ENCODE measurements at places on chromosomes 16 and 17.

GRCh38 chr16:9534759-9535158 is 443.3 kb downstream of the HAPSTR1 start:
- no peak for DNase-seq

GRCh38 chr16:79009896-79010295 is 590.6 kb downstream of the MAF start:
- no peak for DNase-seq

DNA sequence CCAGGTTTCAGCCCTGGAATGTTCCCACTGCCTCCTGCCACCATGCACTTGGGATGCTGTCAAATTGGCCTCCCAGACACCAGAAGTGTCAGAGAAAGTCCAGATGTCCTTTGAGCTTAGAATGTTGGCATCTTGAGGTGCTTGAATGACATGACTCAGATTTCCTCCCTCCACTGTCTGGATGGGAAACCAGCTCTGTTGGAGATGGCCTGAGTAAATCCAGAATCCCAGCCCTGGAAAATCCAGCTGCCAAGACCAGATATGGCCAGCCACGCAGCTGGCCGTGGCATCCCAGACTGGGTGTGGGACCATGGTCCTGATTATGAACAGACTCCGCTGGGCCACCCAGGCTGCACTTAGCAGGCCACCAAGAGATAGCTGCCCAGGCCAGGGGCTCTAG is 57.0 kb upstream of the CLEC3A start:
- no peak for DNase-seq

DNA sequence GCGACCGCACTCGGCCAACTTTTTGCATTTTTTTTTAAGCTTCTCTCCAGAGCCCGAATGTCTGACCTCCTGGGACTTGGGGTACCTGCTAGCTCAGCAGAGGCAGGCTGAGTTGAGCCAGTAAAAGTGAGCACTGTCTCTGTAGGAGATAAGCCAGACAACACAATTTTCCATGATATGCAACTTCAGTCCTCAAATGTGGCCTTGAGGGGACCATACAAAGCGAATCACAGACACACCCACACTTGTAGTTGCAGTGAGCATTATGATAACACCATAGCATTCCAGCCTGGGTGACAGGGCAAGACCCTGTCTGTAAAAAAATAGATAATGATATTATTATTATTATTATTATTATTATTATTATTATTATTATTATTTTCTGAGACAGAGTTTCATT is 2.6 kb downstream of the DPEP2 start:
- DNase-seq: no peak

GRCh38 chr17:40377832-40378231 is 13.3 kb upstream of the GJD3 start:
- DNase-seq: no peak

DNA sequence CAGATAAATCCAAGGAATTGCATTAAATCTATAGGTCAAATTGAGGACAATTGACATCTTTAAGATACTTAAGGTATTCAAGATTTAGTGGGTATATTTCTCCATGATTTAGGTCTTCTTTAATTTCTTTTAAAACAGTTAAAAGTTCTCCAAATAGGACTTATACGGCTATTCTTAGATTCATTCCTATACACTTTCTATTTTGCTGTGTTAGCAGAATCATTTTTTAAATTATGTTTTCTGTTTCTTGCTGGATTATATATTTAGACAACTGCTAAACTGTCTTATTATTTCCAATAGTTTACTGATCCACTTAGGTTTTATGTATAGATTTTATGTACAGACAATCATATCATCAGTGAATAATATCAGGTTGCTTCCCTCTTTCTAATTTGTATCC is 226.1 kb upstream of the AXIN2 start:
- DNase-seq: no peak

DNA sequence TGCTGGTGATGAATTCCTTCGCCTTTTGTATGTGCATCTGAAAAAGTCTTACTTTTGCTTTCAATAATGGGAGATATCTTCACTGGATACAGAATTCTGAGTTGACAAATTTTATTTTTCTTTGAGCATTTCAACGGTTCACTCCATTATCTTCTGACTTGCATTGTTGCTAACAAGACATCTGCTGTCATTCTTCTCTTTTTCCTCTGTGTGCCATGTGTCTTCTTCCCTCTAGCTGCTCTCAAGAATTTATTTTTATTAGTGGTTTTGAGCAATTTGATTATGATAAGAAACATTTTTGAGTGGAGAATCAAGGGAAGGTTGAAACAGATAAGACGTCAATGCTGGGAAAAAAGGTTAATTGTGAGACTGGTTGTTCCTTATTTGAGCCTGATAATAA is 471.8 kb downstream of the CDH13 start:
- DNase-seq: no peak

DNA sequence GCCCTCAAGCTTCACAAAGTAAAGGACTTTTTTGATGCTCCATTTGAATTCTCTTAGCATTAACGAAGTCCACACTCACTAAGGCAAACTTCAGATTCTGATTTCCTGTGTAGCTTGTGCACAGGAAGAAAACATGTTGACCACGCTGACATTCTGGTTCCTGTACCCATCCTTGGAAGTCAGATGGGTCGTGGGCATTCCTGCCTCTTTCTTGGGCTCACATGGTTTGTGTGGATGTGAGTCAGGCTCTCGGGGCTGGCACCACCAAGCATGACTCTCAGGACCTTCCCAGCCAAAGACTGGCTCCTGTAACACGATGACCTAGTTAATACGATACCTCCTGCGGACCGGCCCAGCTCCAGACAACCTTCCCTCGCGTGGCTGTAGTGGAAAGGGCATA is 32.8 kb downstream of the ARSG start:
- no peak for DNase-seq

DNA sequence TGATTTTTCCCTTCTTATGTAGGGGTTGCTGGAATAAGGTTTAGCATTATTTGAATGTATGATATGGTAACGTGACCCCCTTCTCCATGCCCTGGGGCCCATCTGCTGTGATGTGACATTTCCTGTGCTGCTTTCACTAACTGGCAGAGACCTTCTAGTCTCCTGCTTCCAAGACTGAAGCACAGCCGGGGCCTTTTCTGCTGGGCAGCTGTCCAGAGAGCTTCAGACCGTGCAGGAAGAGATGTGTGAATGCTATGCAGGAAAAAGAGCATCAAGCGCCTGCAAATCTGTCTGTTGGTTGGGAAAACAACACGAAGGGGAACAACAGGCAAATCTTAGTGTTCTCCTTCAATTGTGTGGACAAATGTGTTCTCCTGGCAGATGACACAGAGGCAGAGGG is 128.5 kb downstream of the SPACA3 start:
- DNase-seq: peak; percentile 29

GRCh38 chr16:23141959-23142740 is 7.1 kb downstream of the USP31 start:
- no peak for DNase-seq

GRCh38 chr16:74586948-74587347 is 20.0 kb downstream of the GLG1 start:
- DNase-seq: no peak

- DNase-seq: no peak
Measured at GRCh38 chr17:12815642-12816141, 26.4 kb downstream of the ARHGAP44 start.

GRCh38 chr17:42879596-42879985 is 21.0 kb upstream of the G6PC1 start:
- no peak for DNase-seq

GRCh38 chr17:12521416-12521815 is 144.3 kb upstream of the MYOCD start:
- no peak for DNase-seq

GRCh38 chr17:79622776-79623175 is 11.9 kb upstream of the RBFOX3 start:
- DNase-seq: no peak

DNA sequence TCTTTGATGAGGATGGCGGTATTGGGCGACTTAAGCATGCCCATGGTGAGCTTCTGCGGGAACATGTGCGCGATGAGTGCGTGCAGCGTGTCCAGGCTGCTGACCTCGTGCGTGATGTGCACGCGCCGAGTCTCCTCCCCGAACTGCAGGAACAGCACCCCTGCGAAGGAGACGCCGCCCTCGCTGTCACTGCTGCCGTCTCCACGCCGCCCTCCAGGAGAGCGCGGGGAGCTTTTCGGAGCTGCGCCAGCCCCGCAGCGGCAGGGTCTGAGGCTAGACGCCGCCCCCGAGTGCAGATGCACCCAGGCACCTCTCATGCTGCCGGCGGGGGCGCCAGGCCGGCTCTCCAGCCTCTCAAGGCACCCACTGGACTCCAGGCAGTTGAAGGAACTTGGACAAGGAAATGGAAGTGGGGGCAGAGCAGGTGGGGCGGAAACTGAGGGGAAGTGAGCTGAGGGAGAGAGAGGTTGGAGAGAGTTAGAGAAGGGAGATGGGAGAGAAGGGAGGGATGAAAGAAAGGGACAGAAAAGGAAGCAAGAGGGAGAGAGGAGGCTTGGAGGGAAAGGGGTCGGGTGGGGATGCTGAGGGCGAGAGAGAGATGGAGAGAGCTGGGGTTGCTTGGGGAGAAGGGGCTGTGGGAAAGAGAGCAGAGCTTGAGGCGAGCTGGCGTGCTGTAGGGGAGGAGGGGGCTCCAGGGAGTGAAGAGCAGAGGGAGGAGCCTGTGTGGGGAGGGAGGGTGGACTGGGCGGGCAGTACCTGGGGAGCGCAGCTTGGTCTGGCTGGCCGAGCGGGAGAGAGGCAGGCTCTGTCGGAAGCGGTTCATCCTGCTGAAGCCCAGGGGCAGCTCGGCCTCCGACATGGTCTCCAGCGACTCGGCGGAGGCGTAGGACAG is 42.1 kb downstream of the SRCIN1 start:
- DNase-seq: peak; percentile 43

- no peak for DNase-seq
Measured at GRCh38 chr17:78359997-78360370, at the start of gene SOCS3. Gene SOCS3 (minus strand): TSS chr17:78360077. CDS start chr17:78359095, 982 bp downstream.

GRCh38 chr16:28879261-28879840 is 1.1 kb downstream of the ATP2A1 start:
- DNase-seq: no peak

GRCh38 chr17:78898947-78899346 is 4.1 kb downstream of the CEP295NL start:
- DNase-seq: no peak

- peak; percentile 59 for DNase-seq
Measured at GRCh38 chr17:32349854-32350665, at the start of gene ZNF207. Gene ZNF207 (plus strand): TSS chr17:32350157. CDS start chr17:32350286, 129 bp downstream.

GRCh38 chr16:57071831-57072582 is 20.4 kb upstream of the CPNE2 start:
- no peak for DNase-seq

All from cerebellar nuclear complex (tissue), 1 donor.